ENCODE measurements at places on chromosomes 5 and 9.

- peak; percentile 75 for DNase-seq
Observed at GRCh38 chr9:114694719-114695269, 12.8 kb upstream of the TEX48 start.

GRCh38 chr9:83322438-83322837 lies 215.8 kb downstream of the FRMD3 start:
- no peak for DNase-seq

DNA sequence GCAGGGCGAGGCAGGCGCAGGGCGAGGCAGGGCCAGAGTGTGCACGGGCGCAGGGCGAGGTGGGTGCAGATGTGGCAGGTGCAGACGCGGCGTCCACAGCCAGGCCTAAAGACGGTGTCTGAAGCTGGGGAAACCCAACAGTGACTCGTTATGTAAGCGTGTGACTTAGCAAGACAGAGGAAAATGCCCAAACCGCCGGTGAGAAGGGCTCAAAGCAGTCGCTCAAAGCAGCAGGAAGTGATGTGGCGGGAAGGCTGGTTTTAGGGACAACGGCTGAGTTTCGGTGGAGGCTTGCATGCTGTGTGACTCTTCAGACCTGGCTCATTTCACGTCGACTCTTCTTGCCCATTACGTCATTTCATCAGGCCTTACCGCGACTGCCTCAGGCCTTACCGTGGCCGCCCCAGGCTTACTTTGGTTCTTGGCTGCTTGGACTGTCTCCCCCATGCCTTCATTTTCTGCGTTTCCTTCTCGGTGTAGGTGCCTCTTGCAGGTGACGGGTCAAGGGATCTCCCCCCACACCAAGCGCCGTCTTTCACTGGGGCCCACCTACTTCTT lies 50.5 kb upstream of the EXOC3 start:
- peak; percentile 90 for DNase-seq

DNA sequence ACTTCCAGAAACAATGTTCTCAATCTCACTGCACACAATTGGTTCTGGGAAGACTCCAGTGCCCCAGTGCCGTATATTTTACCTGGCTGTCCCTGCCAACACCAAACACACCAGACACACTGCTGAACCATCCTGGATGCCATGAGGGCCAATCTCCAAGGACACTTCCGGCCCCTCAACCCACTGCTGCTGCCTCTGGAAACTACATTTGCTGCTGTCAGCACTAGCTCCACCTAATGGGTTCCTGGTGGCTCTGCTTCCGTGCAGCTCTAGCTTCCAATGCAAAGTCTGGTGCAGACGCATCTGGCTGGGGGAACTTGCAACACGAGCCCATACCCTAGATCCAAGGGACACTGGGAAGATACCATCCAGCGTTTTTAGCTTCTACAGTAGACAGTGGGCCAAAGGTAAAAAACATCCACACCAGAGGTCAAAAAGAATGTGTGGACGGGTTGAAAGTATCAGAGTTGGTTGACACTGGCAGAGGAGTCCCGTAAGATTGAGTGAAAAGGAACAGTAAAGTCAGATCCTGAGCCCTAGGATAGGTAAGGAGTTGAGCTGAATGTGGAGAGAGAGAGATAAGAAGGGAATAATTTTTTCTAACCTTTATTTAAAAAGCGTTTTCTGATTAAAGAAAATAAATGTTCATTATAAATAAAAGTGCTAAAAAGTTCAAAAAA lies 99.7 kb upstream of the KIF2A start:
- DNase-seq: no peak

DNA sequence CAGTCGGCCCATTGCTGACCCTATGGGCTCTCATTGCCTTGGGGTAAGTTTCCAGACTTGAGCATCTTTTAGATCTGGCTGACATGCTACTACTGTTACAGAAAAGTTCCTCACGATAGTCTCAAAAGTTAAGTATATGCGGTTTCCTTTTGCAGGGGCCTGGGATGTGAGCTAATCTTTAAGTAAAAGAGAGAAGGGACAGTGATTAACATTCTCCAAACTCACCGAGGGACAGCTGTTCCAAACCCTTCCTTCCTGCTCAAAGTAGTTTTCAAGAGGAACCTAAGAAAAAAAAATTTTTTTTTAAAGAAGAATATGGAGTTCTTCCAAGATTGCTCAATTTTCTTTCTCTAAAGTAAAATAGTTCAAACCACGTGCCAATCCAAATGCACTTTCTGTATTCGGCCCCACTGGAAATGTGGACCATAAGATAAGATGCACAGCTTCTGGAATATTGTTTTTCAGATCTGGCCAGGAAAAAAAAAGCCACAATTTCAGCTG lies 168.0 kb upstream of the SPRY4 start:
- no peak for DNase-seq

DNA sequence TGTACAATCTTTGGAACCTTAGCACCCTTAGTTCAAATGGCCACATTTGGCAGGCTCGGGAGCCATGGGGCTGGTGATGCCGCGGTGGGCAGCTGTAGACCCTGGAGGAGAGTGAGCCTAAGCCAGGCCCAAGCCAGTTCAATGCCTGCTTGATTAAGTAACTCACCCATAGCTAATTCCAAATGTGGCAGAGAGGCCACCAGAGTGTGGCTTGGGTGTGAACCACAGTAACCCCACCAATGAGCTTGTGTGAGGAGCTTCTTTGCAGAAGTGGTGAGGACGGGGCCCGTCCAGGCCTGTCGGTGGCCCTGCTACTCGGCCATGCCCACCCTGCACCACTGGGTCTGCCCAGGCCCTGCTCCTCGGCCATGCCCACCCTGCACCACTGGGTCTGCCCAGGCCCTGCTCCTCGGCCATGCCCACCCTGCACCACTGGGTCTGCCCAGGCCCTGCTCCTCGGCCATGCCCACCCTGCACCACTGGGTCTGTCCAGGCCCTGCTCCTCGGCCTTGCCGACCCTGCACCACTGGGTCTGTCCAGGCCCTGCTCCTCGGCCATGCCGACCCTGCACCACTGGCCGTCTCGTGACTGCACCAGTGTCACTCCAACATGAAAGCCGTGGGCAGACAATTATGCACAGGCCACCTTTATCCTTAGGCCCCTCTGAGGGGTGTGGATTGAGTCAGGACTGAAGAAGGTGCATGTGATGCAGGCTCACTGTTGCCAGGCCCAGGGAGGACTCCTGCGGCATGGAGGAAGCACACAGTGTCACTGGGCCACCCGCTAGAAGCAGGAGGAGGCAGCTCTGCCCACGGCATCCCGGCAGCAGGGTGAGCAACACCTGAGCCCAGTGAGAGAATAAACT lies 75.4 kb downstream of the MRPL36 start:
- DNase-seq: no peak

GRCh38 chr9:76107482-76107881 lies 217.0 kb downstream of the PCSK5 start:
- no peak for DNase-seq

DNA sequence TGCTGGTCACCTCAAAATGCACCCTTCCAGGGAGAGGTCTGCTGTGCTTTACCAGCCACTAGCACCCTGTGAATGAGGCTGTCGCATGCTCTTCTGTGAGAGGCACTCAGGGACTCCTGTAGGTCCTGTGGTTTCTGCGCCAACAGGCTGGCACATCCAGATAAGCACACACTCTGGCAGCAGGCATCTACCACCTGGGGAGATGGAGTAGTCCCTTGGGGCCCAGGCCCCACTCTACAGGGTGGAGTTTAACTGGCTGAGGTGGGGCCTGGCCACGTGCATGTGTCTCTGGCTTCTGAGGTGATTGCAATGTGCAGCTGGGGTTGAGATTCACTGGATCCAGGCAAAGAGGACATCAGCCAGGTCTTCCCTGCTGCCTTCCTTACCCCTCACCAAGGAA lies 32.3 kb downstream of the TMEM174 start:
- DNase-seq: no peak

GRCh38 chr9:127930231-127931091 lies at the start of gene PIP5KL1:
Gene PIP5KL1, minus strand, starts transcription at chr9:127930777. Its CDS starts 25 bp downstream, at chr9:127930752.
- DNase-seq: no peak

All from GM12864 (cell line).